ENCODE measurements at places on chromosomes 16 and 17.

DNA sequence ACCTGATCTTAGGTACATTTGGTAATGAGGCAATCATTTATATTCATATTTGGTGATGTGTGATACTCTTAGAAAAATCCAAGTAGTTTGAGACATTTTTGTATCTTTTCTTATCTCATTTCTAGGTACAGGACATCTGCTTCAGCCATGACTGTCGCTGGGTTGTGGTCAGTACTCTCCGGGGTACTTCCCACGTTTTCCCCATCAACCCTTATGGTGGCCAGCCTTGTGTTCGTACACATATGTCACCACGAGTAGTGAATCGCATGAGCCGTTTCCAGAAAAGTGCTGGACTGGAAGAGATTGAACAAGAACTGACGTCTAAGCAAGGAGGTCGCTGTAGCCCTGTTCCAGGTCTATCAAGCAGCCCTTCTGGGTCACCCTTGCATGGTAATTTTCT, 312.2 kb downstream of the BCAS3 start:
- no peak for DNase-seq

DNA sequence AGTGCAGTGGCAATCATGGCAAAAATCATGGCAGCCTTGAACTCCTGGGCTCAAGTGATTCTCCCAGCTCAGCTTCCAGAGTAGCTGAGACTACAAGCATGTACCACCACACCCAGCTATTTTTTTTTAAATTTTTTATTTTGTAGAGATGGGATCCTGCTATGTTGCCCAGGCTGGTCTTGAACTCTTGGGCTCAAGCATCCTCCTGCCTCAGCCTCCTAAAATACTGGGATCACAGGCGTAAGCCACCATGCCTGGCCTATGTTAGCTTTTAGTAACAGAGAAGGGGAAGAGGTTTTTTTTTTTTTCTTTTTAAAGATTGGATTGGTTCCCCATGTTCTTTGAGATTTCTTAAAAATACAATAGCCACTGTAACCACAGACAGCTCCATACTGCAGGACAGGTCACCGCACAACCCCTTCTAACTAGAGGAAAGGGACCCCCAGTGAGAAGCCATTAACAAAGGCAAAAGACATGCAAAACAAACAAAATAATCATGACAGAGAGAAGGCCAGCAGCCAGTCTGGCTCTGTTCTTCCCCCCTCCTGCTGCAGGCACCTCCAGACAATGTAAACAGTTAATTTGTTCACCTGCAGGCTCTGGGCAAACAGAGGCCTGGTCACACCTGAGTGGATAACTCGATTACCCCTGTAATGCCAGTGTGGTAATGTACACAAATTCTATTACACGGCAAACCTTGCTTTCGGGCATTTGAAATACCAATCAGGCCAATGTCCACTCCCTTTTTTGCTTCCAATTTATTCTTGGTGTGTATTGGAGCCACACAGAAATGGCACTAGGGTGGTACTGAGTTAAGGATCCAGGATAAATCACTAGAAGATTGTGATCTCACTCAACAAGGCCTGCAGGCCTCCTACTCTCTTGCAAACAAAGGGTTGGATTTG, 52.9 kb downstream of the SNX11 start:
- no peak for DNase-seq

- no peak for DNase-seq
These were observed 248.9 kb downstream of the SHISA9 start for GRCh38 chr16:13150181-13150885.

DNA sequence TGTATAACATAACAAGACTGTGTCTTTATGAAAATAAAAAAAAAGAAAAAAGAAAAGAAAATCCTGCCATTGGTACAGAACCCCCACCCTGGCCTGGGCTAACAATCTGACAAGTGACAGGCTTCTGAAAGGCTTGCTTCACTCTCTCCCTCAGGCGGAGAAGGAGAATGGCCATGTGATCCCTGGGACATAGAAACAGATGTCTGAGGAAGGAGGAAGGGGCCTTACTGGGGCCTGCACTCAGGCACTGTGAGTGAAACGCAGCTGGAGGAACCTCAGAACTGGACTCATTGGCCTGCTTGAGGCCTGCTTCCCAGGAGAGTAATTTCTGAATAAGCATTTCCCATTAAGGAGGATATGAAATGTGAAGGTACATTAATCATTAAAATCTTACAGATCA, 17.5 kb downstream of the MAP3K14 start:
- DNase-seq: no peak
